ENCODE measurements at places on chromosomes 3 and 15.

- DNase-seq: peak; percentile 62
These were observed 25.4 kb upstream of the SLC25A26 start for GRCh38 chr3:66195347-66195783.

DNA sequence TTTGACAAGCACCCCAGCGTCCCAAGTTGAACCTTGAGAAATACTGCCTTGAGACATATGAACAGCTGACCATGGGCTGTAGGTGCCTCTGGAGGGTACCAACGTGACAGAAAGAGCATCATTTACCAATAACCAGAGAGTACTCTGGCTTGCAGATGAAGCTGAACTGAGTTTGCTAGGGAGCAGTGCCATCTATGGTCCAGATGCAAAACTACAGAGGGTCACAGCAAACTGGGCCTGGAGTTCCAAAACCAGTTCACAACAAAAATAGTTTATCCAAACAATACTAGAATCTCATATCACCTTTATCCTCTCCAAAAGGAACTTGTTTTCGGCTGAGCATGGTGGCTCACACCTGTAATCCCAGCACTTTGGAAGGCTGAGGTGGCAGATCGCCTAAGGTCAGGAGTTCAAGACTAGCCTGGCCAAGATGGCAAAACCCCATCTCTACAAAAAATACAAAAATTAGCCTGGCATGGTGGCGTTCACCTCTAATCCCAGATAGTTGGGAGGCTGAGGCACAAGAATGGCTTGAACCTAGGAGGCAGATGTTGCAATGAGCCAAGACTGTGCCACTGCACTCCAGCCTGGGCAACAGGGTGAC lies 69.3 kb downstream of the CHAC1 start:
- peak; percentile 21 for DNase-seq

- DNase-seq: no peak
These were observed 1097.2 kb downstream of the FHIT start for GRCh38 chr3:60154011-60154410.

DNA sequence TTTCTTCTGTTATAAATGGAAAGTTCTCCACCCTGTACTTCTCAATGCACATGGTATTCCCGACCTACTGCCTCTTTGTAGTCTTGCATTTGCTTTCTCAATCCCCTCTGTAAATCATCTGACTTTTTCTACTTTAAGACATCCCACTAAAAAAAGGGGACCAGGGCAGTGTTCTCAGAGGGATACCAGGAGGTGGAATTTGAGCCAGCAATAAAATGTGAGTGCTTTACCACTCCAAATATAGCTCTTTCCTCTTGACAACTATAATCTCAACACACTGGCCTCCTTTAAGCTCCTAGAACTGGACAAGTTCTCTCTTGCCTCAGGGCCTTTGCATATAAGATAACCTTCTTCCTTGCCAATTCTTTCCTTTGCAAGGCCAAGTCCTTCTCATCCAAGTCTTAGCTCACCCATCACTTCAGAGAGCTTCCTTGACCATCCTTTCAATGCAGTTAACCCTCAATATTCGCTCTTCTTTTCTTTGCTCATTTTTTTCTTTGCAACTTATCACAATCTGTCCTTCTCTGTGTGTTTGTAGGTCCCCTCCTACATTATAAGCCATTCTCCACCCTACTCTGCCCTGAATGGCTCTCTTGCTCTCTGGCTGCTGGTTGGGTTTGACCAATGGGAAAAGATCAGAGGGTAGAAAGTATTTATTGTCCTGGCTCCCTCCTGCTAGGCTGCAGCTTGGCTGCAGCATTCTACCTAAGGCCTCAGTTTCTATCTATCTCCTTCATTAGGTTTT lies 93.4 kb downstream of the PRICKLE2 start:
- no peak for DNase-seq

GRCh38 chr3:69330891-69331400 lies 54.9 kb downstream of the FRMD4B start:
- no peak for DNase-seq

GRCh38 chr3:150407051-150407807 lies 869 bp upstream of the TSC22D2 start:
- DNase-seq: no peak

GRCh38 chr3:20023623-20024405 lies 11.8 kb upstream of the PP2D1 start:
- peak; percentile 8 for DNase-seq

DNA sequence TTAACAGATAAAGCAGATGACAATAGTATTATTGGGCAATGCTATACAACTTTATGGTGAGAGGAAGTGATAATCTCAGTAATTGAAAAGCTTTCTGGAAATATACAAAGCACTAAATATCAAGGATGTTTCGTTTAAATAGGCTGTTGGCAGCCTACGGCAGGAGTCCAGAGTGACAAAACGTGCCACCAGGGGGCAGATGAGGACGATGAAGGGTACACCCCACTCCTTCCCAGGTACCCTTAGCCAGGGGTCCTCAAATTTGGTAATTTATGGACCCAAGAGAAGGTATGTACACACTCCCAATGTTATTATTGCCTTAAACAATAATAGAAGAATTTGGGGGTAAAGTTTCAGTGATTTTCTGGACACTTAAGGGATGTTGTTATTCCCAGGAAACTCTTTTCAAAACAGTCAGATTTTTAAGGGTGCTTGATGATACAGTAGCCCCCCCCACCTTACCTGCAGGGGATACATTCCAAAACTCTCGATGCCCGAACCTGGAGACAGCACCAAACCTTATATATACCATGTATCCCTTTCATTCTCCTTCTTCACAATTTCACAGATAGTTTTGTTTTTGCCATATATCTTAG lies 1.4 kb upstream of the MAGEL2 start:
- DNase-seq: peak; percentile 31

- no peak for DNase-seq
These were observed 31.4 kb upstream of the MANF start for GRCh38 chr3:51353691-51354090.

DNA sequence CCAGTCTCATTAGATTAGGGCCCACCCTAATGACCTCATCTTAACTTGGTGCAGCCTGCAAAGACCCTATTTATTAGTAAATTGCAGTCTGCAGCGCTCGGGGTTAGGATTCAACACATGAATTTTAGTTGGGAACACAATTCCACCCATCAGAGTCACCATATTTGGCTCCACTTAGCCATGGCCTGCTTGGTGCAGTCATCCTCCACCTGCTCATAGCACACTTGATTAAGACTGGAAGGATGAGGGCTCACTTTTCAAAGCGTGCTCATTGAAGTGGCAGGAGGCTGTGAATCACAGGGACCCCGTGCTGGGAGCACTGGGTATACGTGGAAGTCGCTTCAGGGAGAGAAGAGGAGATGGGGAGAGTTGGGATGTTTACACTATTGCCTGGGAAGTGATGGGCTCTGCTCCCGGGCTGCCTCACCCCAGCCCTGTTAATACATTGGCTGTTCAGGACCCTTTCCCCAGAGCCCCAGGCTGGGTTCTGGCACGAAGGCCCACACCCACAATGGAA lies 68.2 kb downstream of the ASB7 start:
- DNase-seq: no peak

DNA sequence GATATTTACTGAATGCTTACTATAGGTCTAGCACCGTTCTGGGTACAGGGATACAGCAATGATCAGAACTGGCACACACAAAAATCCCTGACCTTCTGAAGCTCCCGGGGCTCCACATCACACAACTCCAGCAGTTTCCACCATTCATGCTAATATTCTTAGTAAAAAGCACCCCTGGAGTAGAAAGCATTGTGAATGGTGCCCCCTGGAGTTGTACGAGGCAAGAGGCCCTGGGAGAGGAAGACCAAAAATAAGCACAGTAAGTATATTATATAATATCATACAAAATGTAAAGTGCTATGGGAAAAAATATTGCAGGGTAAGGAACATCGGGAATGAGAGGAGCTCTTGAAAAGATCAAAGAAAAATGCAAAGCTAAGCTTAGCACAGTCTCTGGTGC lies 790 bp upstream of the SRGAP3 start:
- peak; percentile 34 for DNase-seq

GRCh38 chr3:171986176-171986575 lies 53.2 kb upstream of the FNDC3B start:
- no peak for DNase-seq

DNA sequence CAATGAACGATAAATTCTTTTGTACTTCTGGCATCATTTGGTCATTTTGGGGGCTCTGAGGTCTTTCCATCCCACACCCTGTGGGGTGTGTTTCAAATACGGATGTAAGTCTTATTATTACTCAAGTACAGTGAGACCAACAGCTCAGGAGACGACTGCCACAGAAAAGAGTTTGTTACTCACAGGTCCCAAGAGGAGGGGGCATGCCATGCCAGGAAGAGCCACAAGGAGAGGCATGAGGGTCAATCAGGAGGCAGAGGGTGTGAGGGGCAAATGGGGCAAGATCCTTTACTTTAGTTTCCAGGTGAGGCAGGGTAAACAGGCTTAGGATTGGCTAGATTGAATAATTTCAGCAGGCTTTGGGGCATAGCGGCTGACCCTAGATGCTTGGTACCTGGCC lies 21.6 kb downstream of the TRH start:
- DNase-seq: no peak

GRCh38 chr3:101859882-101860448 lies 10.7 kb downstream of the NFKBIZ start:
- no peak for DNase-seq

DNA sequence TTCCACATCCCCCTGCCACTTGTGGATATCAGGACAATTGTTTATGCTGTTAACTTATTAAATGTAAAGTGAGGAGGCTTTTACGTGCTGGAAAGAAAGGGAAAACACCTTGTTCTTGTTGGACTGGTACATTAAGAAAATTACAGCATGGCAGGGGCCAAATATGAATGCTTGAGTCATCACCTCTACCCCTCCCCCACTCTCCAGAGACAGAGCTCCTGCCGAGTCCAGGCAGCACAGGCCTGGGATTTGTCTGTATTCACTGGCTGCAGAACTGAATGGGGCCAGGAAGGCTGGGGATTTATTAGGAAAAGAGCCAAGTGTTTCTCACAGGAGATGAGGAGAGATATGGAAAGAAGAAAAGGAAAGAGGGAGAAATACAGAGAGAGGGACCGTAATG lies 308.9 kb downstream of the EPHB1 start:
- no peak for DNase-seq

DNA sequence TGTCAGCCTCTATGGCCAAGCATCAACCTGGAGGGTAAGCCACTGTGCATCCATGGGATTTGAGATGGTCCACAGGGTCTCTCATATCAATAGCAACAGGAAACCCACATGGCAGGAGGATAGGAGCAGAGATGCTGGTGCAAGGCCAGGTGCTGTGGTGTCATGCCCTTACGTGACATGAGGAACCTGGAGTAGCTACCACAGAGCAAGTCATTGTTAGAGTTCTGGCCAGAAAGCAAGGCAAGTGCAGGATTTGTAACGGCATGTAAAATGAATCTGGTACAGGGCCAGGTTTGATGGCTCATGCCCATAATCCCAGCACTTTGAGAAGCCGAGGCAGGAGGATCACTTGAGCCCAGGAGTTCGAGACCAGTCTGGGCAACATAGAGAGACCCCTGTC lies 14.8 kb upstream of the ZNF774 start:
- DNase-seq: no peak

DNA sequence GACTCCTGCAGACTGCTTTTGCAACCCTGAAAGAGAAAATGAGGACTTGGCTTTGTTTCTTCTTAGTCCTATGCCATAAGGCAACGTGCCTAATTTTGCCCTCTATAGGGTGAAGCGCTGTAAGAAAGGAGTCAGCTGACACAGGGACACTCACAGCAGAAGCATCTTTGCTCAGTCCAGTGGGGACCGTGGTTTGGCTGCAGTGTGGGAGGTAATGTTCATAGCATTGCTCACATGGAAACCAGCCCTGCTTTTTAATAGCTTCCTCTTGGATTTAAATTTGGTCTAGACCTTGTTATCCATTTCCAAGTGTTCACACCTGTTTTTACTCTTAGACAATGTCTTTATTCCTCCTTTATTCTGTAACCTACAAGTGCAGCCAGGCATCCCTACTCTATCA lies 1032.1 kb downstream of the NTRK3 start:
- no peak for DNase-seq

- DNase-seq: no peak
These were observed 21.9 kb downstream of the CACNA1D start for GRCh38 chr3:53516339-53516738.

DNA sequence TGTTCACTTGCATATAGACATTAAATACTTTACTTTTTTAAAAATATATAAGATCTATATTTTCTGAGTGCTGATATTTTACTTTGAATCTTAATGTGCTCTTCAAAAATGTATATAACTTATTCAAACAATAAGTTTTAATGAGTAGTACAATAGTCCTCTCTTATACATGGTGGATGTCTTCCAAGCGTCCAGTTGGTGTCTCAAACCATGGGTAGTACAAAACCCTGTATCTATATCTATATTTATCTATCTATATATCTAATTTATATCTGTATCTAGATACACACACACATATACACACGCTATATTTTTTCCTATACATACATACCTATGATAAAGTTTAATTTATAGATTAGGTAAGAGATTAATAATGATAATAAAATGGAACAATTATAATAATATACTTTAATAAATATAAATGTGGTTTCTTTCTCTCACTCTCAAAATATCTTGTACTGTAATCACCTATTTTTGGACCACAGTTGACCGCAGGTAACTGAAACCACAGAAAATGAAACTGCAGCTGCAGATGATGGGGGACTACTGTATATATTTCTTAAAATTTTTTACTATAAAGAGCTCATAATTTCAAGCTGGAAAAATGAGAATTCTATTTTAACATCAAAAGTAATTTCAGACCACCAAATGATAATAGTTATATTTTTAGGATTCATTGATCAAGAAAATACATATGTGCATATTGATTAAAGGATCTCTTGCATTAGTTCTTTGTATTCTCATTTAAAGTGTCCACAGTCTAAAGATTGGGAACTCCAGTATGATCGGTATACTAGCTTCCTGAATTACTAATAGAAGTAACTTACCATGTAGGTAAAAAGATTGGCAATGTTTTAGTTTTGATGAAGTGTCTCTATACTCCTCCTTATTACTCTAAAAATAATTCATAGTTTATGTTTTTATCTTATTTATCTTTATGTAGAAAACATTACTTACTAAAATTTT lies 215.1 kb upstream of the MLF1 start:
- no peak for DNase-seq

- no peak for DNase-seq
These were observed 10.3 kb downstream of the CACNA2D2 start for GRCh38 chr3:50493086-50493485.

DNA sequence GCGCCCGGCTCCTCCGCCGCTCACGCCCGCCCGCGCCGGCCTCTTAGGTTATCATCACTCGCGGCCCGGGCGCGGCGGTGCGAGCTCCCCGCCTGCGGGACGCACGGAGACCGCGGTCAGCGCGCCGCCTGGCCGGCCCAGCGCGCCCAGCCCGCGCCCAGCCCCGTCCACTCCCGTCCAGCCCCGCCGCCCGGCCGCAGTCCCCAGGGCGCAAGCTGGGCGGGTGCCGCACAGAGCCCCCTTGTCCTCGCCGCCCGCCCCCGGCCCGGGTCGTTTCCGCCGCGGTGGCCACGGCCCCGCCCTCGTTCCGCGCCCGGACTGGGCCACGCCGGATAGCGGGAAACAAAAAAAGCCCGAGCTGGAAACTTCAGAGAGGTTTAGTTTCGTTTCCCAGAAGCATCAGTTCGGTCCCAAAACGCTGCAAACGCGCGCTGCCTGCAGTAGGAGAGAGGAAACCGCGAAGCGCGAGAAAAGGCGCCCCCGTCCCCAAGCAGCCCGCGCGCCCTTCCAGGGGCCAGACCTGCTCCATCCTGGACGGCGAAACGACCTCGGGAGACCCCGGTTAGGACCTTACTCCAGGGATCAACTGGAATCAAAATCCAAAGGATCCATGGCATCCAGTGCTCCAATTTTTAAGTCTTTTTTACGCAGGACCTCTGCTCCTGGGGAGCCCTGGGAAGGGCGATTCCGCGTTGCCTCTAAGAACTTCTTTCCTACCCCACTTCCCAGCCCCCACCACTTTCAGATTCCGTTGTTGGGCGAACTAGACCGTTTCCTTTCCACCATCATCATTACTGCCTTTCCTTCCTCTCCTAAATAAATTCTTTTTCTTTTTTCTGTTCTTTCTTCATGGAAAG lies at the start of gene ATP10A:
TSS of gene ATP10A (minus strand) at position 217 of the 857 bp plus-strand sequence. CDS start 231 bp downstream, outside the sequence.
- no peak for DNase-seq
